NCI-H2081 (cell line): ENCODE measurements at places on chromosomes 7 and 10.

GRCh38 chr7:147151661-147152060 is 1035.1 kb downstream of the CNTNAP2 start:
- peak; percentile 51 for DNase-seq

DNA sequence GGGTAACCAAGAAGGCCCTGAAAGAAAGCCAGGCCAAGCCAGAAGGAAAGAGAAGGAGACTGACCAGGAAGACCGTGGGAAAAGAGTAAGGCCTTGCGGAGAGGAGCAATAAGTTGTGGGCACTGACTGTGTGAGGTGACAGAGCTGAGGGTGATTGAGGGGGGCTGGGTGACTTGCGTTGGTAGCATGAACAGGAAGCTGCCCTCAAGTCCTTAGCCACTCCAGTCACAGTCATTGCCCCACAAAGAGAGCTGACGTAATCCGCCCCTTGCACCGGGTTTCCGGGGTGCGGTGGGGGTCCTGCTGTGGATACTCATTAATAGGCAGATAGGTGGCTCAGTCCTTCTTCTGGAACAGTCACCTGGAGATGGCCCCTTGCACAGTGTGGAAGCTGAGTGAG is 16.1 kb upstream of the DMBT1 start:
- DNase-seq = no peak

GRCh38 chr7:118793582-118793981 is 569.1 kb downstream of the ANKRD7 start:
- no peak for DNase-seq

GRCh38 chr7:70944516-70944915 is 187.4 kb upstream of the GALNT17 start:
- no peak for DNase-seq

DNA sequence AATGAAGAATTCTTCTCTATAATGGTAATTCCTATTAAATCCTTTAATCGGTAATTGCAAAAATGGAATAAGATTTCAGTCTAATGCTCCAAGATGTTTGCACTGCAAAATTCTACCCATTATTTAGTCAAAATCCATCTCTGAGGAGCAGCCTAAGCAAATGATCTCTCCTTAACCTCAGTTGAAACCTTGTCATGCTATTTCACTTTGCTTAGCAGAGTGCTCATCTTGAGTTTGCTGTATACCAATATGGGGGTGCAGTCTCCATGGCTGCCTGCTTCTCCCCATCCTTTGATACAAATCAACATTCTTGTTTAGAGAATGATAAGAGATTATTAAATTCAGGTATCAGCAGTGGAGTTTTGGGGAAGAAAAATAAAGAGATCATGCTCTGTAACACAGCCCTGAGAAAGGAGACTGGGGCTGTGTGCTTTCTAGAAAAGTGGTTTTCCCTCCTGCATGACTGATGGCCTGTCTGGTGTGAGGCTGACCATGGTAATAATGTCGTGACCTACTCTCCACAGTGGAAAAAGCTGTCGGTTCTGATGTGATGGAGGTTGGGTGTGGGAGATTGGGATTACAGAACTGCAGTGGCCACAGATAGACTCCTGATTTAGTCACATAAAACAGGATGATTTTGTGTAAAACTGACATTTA is 982.1 kb downstream of the NRG3 start:
- no peak for DNase-seq

DNA sequence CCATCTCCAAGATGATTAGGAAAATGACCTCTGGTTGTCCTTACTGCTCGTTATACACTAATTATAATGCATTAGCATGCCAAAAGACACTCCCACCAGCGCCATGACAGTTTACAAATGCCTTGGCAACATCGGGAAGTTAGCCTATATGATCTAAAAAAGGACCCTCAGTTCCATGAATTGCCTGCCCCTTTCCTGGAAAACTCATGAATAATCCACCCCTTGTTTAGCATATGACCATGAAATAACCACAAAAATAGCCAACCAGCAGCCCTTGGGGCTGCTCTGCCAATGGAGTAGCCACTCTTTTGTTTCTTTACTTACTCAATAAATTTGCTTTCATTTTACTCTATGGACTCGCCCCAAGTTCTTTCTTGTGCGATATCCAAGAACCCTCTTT is 41.6 kb upstream of the KCNMA1 start:
- no peak for DNase-seq

GRCh38 chr7:134374291-134374690 is 57.6 kb upstream of the SLC35B4 start:
- no peak for DNase-seq

GRCh38 chr10:34292675-34293074 is 522.4 kb downstream of the PARD3 start:
- no peak for DNase-seq

- DNase-seq = no peak
These were observed 221.8 kb upstream of the KLF6 start for GRCh38 chr10:4006858-4007257.

DNA sequence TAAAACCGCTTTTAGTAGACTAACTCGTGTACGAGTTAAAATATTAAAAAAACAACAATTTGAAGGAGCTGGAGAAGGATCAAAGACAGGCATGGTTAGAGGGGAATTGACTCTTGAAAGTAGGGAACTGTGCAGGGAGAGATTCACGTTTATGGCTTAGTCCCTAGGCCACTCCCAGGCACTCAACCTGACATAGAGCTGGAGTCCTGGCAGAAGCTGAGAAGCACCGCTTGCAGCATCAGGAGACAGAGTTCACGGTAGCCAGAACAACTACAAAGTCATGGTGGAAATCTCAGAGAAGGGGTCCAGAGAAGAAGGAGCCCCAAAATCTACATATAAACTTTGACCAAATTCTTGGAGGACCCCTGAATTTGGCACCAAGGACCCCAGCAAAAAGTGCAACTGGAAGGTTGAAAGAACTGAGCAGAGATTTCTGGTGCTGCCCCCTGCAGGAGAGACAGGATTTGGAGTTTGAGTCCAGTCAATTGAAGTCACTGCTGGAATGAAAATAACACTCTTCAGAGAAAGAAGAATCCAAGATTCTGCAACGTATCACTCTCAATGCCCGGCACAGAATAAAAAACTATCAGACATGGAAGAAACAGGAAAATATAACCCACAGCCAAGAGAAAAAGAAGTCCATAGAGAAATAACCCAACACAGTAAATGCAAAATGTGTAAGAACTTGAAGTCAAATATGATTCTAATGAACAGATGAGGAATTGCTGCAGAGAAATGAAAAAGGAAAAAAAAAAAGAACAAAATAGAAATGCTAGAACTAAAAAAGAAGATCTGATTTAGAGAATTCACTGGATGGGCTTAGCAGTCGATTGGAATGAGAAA is 493.3 kb upstream of the PODXL start:
- peak; percentile 24 for DNase-seq

DNA sequence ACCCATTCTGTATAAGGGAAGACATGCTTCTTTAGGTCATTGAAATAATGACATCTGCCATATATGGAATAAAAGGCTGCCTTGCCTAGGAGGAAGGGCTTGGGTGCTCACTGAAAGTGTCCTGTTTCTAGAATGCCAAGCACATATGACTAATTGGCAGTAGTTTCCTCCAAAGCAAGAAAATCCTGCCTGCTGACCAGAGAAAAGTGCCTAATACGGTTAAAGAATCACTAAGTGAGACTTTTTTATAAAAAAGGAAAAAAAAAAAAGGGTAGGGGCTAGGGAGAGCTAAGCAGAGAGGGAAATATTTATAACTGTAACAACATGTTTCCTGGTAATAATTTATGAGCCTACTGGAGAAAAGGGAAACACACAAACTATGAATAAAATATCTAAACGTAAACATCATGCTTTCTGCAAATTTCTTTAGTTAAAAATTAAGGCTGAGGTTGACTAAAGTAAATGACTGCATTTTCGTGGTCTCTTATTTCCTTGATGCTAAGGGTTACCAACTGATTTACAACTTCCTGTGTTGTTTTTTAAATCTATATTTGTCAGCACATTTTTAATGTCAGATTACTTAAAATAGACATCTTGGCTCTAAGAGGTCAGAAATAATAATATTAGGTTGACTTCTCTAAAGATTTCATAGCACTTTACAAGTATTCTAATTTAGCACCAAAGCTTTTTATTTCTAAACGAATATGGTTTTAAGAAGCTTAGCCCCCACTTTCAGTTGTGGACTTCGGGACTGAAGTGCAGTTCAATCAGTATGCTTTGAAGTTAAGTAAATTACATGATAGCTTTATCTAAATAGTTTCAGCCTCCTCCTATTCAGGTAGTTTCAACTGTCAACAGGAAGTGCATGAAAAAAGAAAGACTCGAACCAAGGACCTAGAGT is 89.6 kb downstream of the CABCOCO1 start:
- DNase-seq = no peak

DNA sequence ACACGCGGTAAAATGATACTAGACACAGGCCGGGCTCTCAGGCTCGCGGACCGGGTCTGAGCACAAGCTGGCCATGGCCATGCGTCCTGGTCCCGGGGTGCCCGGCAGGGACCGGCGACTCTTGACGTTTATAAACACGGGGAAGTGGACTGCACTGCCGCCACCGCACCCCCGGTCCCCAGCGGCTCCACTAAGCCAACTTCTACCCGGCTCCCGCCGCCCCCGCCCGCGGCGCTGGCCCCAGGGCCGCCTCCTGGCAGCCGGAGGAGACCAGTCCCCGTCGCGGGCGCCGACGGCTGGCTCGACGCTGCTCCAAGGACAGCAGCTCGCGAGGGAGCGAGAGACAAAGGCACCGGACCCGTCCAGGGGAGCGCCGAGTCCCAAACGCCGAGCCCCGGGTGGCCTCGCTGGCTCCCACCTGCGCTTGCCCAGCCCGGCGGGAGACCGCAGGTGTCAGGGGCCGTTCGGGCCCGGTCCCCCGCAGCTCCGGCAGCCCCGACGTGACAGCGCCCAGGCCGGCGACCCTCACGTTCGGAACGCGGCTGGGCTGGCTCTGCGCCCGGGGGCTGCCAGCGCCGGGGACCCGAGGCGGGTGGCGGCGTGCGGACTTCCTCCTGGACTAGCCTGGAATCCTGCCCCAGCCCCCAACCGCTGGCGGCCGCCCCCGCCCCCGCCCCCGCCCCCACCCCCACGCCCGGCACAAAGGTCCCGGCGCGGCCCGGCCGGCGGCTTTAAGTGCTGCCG is 517 bp downstream of the ITGB1 start:
- DNase-seq = no peak

DNA sequence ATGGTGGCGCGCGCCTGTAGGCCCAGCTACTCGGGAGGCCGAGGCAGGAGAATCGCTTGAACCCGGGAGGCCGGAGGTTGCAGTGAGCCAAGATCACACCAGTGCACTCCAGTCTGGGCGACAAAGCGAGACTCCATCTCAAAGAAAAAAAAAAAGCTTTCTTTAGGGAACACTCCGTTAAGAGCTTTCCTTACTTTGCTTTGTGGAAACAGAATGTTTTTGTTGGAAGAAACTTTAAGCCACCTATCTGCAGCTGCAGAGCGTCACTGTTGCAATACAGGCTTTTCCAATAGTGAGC is 641 bp upstream of the TPK1 start:
- no peak for DNase-seq

- DNase-seq = no peak
These were observed 525.0 kb upstream of the NRP1 start for GRCh38 chr10:33859319-33860022.

DNA sequence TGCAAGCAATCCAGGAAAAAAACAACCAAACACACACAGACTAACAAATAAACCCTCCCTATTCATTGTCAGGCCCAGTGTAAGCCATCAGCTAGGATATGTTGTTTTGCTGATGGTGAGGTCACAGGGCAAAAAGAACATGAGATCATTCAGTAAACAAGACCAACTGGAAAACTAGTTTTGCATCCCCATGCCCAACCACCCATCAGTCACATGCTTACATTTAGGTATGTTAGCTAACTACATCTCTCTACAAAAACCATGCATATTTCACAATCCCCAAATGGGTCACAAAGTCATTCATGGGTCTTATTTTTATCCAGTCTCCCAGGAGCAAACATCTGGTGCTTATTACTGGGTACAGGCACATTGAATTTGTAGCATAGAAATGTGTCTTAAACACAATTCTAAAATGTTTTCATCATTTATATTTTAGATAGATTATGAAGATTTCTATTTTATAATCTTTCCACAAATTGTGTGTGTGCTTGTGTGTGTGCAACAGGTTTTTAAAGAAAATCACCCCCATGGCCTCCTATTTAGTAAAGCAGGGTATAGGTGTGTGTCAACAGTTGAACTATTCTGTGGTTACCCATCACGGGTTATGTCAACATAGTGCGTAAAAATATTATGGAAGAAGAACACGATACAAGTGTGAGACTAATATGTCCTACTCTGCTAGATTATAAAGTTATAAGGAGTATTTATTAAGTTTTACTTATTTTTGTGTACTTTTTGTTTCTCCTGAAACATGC is 103.8 kb upstream of the AKR1E2 start:
- no peak for DNase-seq

GRCh38 chr10:89414879-89415821 is 782 bp downstream of the IFIT5 start:
- DNase-seq = peak; percentile 37

GRCh38 chr10:118403967-118404366 is 61.8 kb upstream of the FAM204A start:
- no peak for DNase-seq

DNA sequence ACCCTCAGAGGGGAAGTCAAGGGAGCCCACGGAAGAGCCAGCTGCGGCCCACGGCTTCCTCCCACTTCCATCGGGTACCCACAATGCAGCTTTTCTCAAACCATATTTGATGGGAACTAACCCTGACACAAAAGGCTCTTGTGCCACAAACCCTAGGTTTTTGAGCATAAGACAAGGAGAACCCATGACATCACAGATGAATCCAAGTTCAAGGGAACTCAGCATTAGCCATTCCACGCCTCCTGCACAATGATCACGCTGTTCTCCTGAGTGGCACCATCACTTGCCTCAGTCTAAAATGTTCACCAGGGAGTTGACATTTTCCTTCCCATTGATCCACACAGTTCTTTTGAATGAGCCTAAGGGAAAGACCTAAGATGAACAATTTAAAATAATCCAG is 70.4 kb downstream of the ITIH5 start:
- no peak for DNase-seq

DNA sequence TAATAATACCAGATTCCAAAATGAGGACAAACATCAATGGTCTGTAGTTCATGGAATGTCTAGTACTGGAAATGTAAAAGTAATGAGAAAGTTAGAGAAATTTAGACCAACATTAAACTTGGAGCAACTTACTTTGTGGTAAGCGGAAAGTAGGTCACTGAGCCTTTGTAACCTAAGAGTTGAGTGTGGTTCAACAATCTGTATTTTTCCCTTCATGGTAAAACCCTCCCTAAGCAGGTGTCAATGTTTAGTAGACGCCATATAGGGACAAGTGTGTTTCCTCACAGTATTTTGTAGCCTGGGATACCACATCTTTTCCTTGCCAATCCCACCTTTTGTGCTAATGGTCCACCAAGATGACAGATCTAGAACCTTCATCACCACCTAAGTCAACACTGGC is 67.3 kb upstream of the RSU1 start:
- DNase-seq = no peak

- DNase-seq = no peak
These were observed 558.8 kb upstream of the GHITM start for GRCh38 chr10:83580373-83581012.
